NCI-H187 treated with DMSO at 0.1 percent for 48 hours (cell line): ENCODE measurements at places on chromosomes 2 and 18.

DNA sequence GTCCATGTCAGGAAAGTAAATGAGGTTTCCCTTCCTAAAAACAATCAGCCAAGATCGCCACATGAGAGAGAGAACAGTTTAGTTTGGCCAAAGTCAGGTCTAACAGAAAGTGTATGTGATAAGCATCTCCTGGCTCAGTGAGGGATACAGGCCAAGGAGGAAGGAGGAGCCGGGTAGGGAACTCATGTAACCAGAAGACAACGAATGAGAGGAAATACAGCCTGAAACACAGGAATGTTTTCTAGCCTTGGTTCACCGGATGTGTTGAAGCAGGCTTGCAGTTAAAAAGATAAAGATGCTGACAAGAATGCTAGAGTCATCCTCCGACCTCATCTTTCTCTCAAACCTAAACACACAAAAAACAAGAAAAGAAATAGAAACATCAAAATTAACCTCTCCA lies 283.9 kb upstream of the SIX2 start:
- DNase-seq, result no peak

DNA sequence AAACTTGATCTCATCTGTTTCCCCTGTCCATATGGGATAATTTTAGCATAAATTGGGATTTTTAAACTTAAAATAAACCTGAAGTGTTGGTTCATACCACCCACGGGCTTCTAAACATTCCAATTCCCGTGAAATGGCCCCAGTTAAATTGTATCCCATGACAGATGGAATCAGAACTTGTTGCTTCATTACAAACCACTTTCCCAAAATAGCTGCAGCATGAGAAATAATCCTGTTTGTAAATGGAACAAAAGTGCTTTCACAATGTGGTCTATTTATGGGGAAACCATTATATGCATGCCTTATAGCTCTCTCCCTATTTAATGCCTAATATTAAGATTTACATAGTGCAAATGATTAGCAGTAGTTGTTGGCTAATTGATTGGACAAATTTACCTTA lies 15.9 kb downstream of the SCG2 start:
- DNase-seq, result no peak

DNA sequence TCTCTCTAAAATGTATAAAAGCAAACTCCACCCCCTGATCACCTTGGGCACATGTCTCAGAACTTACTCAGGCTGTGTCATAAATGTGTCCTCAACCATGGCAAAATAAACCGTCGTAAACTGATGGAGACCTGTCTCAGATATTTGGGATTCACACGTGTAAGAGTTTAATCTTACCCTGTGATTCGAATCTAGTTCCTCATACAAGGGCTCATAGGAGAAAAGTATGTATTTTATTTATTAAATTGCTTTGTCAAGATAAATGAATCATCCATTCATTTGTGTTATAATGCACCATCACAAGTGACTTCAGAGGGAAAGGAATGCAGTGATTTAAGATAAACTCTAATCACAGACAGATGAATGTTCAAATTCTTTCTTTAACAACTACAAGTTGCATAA lies 712.5 kb upstream of the LRATD1 start:
- no peak for DNase-seq

- DNase-seq, result no peak
These were observed 82.6 kb downstream of the HDAC4 start for GRCh38 chr2:239318151-239318611.

GRCh38 chr2:140136366-140136765 lies 1356.2 kb upstream of the NXPH2 start:
- no peak for DNase-seq

- no peak for DNase-seq
These were observed 313.2 kb upstream of the ETAA1 start for GRCh38 chr2:67083951-67084350.

- no peak for DNase-seq
These were observed 13.4 kb downstream of the CERS6 start for GRCh38 chr2:168469281-168469988.

DNA sequence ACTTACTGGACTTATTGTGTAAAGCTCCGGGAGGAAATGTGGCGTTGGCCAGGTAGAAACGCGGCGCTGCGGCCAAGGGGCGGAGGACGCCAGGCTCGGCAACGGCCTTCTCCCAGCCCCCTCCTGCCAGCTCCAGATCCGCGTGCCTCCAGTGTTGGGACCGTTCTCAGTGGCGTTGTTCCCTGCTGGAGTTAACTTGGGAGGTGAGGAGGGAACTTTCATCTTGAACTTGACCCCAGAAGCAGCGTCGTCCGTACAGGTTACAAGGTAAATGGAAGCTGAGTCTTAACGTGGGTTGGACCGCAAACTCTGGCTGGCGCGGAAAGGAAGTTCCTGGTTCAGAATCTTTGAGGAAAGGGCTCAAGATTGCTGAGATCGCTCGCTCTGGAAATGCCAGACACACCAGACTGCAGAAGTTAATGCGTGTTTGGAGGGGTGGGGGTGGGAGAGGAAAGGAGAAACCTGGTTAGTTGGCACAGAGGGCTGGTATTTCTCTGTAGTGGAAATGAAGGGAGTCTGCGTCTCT lies 1.3 kb downstream of the TANC1 start:
- DNase-seq, result no peak

- DNase-seq, result no peak
These were observed 243.3 kb upstream of the KCNJ3 start for GRCh38 chr2:154455166-154455565.

DNA sequence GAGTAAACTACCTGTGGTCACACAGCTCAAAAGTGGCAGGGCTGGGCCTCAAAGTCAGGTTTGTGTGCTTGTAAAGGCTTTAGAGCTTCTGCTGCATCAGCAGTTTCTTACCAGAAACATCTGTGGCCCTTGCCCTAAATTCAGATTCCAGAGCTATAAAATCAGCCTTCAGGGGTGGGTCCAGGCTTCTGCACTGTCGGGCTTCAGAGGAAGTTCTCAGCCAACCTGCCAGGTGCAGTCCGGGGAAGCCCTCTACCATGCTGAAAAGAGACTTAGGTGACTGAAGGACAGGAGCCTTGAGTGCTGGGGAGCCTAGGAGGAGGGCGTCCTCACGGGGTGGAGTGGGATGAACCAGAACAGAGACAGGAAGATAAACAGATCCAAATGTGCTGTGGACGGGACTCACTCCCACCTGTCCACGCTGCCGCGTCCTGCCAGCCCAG lies 69.9 kb upstream of the HS6ST1 start:
- no peak for DNase-seq

GRCh38 chr18:58581265-58581664 lies 47.6 kb downstream of the ALPK2 start:
- DNase-seq, result no peak

DNA sequence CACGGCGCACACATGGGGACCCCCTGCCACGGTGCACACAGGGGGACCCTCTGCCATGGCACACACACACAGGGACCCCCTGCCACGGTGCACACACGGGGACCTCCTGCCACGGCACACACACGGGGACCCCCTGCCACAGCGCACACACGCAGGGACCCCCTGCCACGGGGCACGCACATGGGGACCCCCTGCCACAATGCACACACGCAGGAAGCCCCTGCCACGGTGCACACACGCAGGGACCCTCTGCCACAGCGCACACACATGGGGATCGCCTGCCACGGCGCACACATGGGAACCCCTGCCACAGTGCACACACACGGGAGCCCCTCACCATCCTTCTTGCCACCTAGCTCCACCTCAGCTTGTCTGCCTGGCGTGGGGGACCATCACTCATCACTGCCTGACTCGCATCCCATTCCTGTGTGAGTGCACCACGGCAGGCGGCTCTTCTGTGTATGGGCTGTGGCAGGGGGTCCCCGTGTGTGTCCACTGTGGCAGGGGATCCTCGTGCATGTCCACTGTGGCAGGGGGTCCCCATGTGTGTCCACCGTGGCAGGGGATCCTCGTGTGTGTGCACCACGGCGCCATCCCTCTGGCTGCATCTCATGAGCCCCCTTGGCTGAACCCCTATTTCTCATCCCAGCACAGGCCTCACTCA lies 206.7 kb downstream of the EIPR1 start:
- no peak for DNase-seq

DNA sequence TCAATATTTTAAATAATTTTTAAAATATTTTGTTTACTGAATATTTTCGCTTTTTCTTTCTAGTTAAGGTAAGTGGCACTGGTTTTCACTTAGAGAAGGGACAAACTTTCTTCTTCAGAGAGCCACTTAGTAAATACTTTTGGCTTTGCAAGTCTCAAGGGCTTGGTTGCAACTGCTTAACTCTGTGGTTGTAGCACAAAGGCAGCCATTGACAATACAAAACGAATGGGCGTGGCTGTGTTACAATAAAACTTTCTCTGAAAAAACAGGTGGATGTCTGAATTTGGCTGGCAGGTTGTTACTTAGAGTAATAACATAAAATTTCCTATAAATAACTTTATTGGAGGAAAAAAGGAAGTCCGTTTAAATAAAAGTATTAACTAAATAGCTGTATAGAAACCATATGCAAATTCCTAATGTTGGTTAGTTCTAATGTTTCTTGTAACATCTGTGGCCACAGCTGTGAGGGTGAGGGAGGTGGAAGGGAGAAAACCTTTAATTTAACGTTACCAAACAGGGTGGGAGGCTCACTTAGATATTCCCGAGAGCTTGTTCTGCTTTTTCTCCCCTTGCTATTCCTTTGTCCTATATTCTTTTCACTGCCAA lies 62.4 kb upstream of the TNP1 start:
- DNase-seq, result no peak

- DNase-seq, result no peak
These were observed 705 bp downstream of the YES1 start for GRCh38 chr18:811182-811891.

DNA sequence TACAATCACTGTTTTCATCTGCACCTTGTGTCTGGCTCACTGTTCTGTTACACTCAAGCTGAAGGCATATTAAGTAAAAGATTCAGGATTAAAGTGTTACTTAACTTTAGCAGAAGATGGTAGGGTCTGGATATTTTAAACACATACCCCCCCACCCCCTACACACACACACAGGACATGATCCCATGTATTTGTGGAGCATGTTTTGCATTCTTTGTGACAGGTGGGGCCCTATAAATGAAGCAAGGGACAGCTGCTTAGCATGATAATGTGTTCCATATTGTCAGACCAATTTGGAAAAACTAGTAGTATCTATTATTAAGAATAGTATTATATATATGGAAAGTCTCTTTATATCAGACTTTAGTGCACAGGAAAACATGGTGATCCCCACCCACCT lies 335.2 kb upstream of the TNP1 start:
- no peak for DNase-seq

DNA sequence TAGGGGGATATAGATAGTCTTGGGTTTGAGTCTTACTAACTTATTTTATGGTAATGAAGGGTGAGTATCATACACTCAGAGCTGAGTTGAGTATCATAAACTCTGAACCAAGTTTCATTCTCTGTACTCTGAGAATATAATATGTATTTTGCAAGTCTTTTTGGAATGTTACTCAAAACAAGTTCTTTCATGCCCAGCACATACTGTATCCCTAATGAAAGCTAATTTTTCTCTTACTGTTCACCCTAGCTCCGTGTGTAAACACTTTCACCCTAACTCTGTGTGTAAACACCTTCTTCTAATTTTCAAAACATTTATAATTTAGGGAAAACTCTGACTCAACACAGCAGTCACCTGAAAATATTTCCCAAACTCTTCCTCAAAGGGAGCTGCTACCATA lies 29.7 kb upstream of the CHST9 start:
- DNase-seq, result no peak

GRCh38 chr2:179336782-179337534 lies 72.3 kb upstream of the SESTD1 start:
- DNase-seq, result no peak

DNA sequence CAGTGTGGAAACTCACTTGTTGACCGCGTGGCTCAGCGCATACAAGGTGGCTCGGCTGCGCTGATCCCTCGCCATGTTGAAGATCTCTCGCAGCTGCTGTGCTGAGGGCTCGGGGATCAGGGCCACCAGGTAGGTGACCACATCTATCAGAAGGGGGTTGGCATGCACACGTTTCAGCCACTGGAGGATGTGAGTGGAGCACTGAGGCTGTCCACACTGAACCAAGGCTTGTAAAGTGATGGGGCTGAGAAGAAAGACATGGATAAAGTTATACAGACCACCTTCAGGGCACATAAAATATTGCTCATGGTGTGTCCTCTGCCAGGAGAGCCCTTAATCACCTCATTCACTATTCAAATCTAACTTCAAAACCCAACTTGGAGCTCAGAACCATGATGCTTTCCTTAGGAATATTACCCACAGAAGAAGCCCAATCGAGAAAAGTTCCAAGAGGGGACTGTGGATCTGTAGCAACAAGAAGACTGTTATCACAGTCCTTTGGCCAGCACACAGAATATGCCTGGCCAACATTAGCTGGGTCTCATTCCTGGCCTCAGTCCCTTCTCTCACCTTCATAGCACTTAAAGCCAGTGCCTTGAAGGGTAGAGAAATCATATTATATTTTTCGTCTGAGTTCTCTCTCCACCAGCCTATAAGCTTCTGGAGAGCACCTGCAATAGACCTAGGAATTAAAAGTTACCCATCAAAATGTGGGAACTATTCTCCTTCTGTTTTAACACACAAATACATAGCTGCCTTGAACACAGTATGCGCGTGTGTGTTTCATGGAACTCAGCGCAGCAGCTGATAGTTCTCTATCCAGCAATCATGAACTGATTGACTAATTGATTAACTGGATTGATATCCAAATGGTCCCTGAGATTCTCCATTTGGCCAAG lies 11.3 kb downstream of the APOB start:
- no peak for DNase-seq

- DNase-seq, result no peak
These were observed 4.4 kb downstream of the ACTG2 start for GRCh38 chr2:73897240-73897583.

GRCh38 chr2:28271231-28271918 lies 121.3 kb upstream of the FOSL2 start:
- no peak for DNase-seq

GRCh38 chr18:73638709-73639108 lies 508.9 kb downstream of the FBXO15 start:
- DNase-seq, result no peak

DNA sequence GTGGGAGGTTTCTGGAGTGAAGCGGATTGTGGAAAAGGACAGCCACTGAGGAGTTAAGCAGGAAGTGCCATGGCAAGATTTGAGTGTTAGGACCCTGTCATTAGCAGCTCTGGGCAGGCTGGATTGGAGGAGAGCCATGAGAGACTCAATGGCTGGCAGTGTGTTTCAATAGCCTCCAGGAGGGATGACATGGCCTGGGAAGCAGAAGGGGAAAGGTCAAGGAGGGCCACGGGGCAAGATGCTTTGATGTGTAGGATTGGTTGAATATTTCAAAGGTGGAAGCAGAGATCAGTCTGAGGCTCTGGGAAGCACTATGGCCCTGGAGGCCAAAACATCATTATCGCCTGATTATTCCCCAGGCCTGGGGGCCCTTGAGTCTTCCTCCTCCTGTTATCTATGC lies 229.0 kb upstream of the HS6ST1 start:
- DNase-seq, result no peak

GRCh38 chr2:197606180-197606579 lies 69.2 kb downstream of the RFTN2 start:
- DNase-seq, result no peak
